ENCODE measurements at places on chromosomes 12 and 14. TPM values are rescaled to one million over a fixed set of nuclear protein-coding genes. Genes with fewer than 3 reads are reported as not detected.

GRCh38 chr14:50999726-51000125 is 55.4 kb upstream of the PYGL start:
- DNase-seq = no peak

- DNase-seq = no peak
Measured at GRCh38 chr14:55897031-55897430, 221.2 kb upstream of the PELI2 start.

DNA sequence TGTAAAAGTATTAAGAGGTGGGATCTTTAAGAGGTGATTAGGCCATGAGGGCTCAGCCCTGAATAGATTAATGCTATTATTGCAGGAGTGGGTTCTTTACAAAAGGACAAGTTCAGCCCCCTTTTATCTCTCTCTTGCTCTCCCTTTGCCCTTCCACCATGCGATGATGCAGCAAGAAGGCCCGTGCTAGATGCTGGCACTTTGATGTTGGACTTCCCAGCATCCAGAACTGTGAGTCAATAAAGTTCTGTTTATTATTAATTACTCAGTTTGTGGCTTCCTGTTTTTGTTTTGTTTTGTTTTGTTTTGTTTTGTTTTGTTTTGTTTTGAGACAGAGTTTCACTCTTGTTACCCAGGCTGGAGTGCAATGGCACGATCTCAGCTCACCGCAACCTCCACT is 10.1 kb downstream of the RNASE1 start:
- DNase-seq = no peak

Gene PRICKLE1
- 14.4 TPM for total RNA-seq

Gene ACOT6
- total RNA-seq = not detected

DNA sequence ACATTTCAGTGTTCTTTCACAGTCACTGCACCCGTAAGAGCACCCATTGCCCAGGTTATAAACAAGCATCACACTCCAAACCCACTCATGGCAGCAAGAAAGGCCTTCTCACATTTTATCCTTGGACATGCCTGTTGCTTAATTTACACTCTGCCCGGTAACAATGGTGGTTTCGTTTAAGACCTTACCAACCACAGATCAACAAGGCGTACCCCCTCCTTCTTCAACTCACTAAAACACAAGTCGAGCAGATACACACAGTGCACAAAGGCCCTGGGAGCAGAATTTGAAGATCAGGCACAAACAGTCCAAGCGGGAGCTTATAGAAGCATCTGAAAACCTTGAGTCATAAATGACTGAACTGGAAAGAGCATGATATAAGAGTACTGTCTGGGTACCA is 98.1 kb downstream of the GALC start:
- no peak for DNase-seq

GRCh38 chr12:15854916-15855315 is 27.3 kb upstream of the STRAP start:
- DNase-seq = no peak

DNA sequence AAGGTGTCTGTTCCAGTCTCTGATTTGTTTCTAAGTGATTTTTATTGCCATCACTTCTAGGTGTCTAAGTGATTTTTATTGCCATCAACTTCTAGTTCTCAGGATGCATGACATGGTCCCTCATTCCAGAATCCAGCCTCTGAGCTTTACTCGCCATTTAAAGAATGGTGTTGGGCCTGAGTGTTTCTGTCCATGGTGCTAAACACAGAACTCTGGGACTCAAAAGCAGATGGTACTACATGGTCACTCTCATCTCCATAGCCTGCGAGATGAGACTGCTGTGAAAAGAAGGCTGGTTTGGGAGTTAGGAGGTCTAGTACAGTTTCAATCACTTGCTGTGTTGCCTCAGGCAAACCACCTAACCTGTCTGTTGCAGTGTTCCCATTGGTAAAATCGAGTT is 276.6 kb downstream of the NRXN3 start:
- no peak for DNase-seq

Gene SMIM41
- total RNA-seq = 8.1 TPM

GRCh38 chr12:120725151-120725658 is 421 bp upstream of the ACADS start:
- DNase-seq = no peak

DNA sequence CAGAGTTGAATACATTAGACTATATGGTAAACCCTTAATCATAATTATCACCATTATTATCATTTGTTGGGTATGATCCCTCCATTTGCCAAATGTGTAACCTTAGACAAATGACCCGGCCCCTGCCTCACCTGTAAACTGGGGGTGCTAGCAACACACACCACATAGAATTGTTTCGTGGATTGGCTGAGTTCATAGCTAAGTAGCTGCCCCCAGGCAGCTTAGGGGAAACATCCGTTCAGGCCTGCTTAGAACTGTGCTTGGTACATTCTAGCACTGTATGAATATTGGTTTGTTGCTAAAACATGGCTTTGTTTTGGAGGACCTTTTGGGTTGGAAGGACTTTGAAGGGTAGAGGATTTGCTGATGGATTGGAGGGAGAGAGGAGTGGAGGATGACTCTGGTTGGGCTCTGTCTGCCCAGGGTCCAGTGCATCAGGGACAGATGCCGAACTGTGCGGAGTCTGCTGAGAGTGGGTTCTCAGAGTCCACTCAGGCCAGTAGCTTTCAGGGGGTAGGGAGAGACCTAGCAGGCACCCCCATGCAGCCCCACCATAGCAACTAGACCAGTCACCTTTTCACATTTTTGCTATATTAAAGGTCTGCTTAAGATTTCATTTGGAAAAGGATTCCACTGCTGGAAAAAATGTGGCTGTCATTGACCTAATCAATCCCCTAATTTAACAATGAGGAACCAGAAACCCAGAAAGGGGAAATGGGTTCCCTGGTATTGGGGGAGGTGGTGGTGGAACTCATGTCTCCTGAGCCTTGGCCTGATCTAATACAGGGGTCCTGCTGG is 2.2 kb downstream of the RIN3 start:
- peak; percentile 70 for DNase-seq

DNA sequence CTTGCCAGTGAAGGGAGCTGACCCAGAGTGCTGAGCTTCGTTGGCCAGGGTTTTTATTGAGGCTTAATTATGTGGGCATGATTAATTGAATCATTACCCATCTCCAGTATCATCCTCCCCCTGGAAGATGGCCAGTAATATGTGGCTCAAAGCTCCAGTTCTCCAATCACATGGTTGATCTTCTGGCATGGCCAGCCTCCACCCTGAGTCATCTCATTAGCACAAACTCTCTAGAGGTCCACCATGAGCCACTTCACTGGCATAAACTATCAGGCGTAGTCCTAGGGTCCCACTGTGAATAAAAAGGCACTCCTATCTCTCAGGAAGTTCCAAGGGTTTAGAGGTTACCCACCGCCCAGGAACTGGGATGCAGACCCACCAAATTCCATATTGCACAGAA is 135.0 kb downstream of the ANO6 start:
- DNase-seq = no peak

Gene LRTM2
- total RNA-seq = 0.12 TPM

- no peak for DNase-seq
Measured at GRCh38 chr12:108117163-108117849, 11.8 kb upstream of the WSCD2 start.

DNA sequence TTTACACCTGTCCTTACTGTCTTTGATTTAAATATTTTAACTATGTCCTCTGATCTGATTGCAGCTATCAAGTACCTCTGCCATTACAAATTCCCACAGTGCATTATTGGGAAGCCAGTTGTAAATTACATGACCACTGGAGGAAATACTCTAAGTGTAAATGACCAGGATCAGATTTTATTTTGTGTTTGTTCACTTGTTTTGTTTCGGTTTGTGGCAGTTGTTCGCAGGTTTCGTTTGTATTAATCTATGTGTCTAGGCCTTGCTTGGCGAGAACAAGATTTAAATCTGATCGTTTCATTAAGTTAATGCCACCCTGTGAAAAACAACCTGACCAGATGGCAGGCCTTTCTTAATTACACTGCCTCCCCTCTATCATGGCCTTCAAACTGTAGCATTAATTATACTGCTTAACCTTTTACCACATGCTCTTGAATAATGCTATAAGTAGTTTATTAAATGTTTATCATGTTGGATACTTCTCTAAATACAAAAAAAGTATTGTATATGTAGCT is 990.1 kb downstream of the TMTC2 start:
- DNase-seq = no peak

DNA sequence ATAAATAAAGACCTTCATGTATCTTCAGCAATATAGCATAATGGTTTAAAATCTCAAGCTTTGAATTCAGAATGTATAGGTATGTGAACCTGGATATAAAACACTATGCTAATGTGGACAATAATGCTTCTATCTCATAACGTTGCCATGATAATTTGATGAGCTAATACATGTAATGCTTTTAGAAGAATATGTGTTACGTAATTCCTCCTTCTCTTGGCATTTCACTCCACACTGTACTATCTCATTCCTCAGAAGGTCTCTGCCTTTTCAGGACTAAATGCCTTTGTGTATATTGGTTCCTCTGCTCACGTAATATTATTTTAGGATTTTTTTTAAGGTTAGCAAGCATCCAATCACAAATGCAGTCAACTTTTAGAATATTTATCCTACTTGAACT is 86.5 kb downstream of the FOXA1 start:
- DNase-seq = no peak

DNA sequence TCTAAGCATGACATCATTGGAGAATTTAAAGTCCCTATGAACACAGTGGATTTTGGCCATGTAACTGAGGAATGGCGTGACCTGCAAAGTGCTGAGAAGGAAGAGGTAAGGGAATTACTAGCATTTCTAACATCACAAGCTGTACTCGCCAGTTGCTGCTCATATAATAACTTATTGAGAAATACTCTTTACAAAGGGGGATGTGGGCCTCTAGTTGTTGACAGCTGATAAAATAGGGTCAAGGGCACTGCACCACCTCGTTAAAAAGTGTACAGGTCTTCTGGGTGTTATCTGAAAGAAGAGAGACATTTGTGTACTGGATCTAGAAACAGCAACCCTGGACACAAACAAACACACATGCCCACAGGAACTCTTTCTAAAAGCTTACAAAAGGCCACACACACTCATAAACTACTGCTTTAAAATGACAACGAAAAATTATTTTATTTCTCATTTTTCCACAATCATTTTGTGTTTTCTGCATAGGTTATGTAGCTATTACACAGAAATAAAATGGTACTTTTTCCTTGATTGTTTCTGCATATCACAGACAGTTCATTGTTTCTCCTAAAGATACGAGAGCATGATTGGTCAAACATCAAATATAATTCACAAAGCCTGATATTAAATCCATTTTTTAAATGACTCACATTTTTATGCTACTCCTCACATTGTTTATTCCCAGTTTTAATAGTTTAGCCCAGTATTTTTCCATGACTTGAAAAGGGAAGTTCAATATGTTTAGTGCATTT is 391.1 kb downstream of the PAWR start:
- no peak for DNase-seq

Gene GYS2
- total RNA-seq = not detected

DNA sequence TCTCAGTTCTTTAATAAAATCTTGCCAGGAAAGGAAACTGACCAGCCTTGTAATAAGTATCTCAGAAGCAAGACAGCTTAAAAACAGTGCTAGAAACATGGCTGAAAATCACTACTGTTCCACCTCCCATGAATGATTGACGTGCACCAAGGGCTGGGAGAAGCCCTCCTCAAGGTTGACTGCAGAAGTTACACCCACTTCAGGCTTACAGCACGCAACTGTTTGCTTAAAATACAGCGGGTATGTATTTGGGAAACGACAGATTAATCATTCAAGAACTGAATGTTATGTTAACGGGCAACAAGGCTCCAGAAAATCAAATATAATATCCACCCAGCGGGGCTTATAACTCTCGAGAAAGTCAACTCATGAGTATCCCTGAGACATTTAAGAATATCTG is 22.1 kb downstream of the PRKD1 start:
- DNase-seq = no peak

Measured in spleen (tissue), 13 donors.